ENCODE measurements at places on chromosomes 13 and 19.

GRCh38 chr19:49844138-49845095, 6.5 kb upstream of the PTOV1 start:
- no peak for ATAC-seq

DNA sequence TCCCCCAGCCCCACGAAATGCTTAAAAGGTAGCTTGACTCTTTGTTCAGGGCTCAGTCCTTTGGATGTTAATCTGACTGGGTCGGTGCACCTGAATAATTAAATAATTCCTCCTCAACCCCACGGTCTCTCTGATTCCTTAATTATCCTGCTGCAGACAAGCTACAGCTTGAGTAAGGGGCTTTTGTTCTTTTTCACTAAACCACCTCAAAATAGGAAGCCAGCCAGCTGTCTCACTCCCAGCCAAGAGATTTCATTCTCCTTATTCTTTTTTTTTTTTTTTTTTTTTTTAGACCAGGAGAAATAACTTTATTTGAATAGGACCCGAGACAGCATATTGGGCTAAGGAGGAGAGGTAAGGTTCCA, 7.9 kb upstream of the FCGBP start:
- no peak for ATAC-seq

DNA sequence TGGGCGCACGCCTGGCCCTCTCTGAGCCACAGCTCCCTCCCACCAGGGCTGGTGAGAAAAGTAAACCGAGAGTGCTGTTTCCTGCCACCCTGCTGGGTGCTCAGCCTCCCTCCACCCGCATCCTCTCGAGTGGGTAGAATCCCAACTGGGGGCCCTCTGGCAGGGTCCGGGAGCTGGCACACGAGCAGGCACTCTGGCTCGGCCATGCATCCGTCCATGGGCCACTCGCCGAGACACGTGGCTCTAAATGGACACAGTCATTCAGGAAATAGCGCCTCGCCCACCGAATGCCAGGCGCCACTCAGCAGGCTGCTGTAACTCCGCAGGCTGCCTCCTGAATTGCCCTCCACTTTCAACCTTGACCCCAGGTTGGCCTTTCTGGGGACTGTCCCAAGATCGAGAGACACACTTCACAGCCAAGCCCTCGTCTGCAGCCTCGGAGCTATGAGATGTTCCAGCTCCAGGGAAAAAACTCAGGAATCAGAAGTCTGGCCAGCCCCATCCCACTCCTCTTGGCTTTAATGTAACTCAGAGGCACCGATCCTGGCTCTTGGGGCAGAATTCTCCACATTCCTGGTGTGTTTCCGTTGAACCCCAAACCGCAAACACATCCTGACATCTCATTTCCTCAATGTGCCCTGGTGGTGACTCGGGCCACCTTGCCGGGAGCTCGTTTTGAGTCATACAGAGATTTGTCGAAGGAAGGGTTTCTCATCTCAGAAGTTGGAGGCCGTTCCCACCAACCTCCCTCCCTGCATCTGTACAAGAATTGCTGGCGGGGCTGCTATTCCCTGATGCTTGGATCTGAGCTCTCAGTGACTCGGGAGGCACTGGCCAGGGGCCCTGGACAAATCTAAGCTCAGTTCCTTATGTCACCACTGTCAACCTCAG, 14.1 kb downstream of the KLF2 start:
- peak; percentile 35 for ATAC-seq

DNA sequence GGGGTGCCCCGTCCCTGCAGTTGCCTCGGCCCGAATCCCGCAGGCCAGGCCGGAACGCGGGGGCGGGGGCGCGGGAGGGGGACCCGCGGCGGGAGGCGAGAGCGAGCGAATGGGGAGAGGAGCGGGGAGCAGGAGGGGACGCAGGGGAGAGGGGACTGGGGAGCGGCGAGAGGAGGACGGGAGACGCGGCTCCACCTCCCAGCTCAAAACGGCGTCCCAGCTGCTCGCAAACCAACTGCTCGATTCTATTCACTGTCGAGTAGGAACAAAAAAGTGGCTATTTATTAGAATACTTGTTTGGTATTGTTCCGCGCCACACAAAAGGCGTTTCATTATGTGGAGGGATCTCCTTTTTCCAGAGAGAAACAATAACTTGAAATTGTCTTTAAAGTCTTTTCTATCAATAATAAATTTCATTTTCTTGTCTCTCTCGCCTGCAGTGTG, 10.6 kb upstream of the SOX1 start:
- ATAC-seq, result no peak

- ATAC-seq, result no peak
These were observed 61.0 kb downstream of the EDNRB start for GRCh38 chr13:77857531-77858209.

DNA sequence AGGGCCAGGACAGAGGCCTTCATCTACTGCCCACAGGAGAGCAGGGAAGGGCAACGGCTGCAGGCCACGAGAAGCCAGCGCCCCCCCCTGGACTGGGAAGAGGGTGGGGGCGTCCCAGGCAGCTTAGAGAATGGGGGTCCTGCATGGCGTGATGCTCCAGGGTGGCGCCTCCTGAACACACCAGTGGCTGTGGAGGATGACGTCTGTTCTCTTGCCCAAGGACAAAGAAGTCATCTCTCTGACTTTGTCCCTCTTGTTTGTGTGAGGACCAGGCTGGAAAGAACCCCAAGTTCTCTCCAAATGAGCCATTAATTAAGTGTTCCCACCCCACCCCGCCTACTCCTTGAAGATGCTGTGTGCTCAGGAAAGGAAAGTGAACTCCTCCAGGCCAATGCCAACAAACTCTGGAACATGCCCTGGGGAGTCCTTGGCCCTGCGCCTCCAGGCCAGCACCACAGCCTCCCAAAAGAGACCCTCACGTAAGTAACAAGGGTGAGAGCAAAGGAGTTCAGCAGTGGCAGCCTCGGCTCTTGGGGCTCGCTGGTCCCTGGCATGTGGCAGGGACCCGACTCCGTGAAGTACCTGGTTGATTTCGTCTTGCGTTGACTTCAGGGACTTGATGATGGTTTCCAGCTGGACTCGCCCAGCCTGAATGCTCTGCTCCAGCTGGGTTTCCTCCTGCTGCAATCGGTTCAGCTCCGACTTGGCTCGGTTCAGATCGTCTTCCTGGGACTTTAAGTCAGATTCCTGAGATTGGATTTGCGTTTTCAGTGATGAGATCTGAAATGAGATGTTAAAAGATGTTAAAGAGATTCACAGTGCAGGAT, 68.4 kb downstream of the EPS15L1 start:
- no peak for ATAC-seq

DNA sequence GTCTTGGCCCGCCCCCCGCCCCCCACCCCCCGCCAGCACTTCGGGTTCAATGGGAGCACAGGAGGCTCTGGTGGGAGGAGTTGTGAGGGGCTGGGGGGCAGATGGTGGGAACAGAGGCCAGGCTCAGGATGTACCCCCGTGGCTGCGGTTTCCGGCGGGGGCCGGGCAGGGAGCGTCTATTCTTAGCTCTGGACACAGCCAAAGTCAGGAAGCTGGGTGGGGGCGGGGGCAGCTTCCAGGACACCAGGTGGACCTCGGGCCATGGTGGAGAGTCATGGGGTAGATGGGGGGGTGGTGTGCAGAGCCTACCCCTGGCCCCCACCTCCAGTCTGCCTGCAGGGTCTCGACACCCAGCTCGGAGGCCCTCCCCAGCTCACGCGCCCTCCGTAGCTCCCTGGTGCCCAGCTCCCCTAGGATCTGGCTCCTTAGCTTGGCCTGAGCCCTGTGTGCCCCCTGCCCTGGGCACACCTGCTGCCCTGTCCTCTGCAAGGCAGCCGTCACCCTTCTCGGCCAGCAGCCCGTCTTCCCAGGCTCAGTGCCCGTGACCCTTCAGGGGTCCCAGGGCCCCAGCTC, 2.2 kb upstream of the TBXA2R start:
- no peak for ATAC-seq

Data from esophagus mucosa (tissue), 1 donor.